ENCODE measurements at places on chromosomes 6 and 20. TPM values are rescaled to one million over a fixed set of nuclear protein-coding genes. Genes with fewer than 3 reads are reported as not detected.

- H3K27ac ChIP-seq: no peak overlapping the region
- no peaks in the 10 kb centered on the region for H3K4me1 ChIP-seq
- no peaks in the 10 kb centered on the region for H3K27me3 ChIP-seq
Measured at GRCh38 chr20:62400021-62400420, 7.1 kb downstream of the CABLES2 start.

DNA sequence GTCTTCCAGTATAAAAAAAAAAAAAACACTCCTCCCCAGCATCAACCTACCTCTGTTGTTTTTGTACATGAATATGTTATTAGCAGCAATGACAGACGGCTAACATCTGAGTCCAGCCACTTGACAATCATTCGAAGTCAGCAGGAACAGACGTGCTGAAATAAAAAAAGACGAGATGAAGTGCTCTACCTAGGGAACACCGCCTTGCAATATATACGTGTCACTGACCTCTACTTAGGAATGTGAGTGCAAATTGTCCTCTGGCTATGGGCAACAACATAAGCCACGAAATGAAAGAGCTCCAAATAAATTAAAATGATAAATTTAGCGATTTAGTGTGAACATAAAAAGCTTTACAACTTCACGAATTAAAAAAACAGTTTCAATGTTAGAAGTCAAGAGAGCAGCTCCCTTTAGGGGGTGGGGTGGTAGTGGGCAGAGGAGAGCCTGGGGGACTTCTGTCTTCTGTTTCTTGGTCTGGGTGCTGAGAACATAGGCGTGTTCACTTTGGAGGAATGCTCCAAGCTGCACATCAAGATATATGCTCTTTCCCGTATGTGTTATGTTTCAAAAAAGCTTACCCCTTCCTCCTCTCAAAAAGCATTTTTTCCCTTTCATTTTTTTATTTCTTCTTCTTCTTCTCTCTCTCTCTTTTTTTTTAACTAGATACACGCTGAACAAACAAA lies 23.3 kb downstream of the EDN1 start:
- no peak overlapping the region for H3K4me3 ChIP-seq
- no peaks in the 10 kb centered on the region for H3K36me3 ChIP-seq
- no peaks in the 10 kb centered on the region for H3K27me3 ChIP-seq
- H3K27ac ChIP-seq: no peak overlapping the region

- DNase-seq: no peak
- no peak overlapping the region for H3K4me3 ChIP-seq
- peaks cover 6% of the 10 kb centered on the region for H3K27me3 ChIP-seq
- H3K27ac ChIP-seq: no peak overlapping the region
Measured at GRCh38 chr20:5900908-5901307, 49.4 kb downstream of the TRMT6 start.

DNA sequence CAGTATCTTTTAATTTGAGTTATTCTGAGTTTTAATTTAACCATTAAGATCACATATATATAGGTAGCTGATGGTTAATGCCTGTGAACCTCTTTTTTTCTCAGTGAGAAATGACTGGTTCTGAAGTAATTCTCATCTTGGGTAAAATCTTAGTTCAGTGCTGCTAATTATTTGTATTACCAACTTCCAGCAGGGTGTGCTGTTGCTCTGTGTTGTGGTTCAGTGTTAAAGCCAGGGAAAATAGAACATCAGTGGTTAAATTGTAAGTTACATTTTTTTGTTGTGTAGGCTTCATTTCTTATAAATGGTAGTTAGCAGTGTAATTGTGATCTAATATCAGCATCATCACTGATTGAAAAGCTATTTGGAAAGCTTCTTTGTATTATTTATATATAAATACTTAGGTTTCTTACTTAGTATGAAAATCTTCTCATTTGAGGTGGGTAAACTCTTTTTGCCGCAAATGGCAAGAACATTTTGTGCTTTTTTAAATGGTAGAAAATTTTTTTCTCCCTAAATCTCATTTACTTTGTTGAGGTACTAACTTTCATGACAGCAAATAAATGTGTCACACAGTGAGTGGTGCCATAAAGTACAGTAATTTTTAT lies 43.7 kb downstream of the CDC5L start:
- no peaks in the 10 kb centered on the region for H3K27me3 ChIP-seq
- DNase-seq: peak; percentile 55
- H3K4me3 ChIP-seq: no peak overlapping the region
- H3K36me3 ChIP-seq: no peaks in the 10 kb centered on the region
- no peak overlapping the region for H3K27ac ChIP-seq

ADGRF5 gene
- 0.26 TPM for total RNA-seq

DNA sequence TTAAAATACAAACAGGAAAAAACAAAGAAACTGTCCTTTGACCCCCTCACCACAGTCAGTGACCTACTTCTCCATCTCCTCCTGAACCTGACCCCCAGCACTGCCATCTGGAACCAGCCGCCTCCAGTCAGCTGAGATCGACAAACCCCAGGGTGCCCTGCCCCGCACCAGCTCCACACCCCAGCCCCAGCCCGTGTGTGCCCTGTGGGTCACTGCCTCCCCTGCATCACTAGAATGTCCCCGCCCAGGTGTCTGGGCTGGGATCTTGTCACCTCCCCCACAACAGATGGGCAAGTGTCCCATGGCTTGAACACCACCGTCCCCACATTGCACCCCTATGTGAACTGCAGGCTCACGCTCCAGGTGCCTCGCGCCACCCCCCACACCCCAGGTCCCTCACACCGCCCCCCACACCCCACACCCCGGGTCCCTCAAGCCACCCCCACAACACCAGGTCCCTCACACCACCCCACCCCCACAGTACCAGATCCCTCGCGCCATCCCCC lies 13.3 kb downstream of the TAF4 start:
- H3K27me3 ChIP-seq: no peaks in the 10 kb centered on the region
- no peak overlapping the region for H3K27ac ChIP-seq

DNA sequence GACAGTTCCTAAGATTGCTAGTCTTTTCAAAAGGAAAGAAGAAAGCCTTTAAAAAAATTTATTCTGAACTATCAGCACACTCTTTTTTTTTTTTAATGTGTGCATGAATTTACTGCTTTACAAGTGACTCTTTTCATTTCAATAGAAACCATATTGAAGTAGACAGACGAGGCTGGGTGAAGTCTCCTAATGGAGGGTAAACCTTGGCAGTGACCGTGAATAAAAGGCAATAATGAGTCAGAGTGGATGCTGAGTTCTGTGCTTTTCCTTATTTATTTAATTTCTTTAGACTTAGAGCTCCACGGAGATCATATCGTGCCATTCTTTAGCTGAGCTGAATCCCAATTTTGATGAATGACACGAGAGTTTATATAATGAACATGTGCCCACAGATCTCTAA lies 196.9 kb downstream of the PRL start:
- no peaks in the 10 kb centered on the region for H3K27me3 ChIP-seq
- H3K36me3 ChIP-seq: no peaks in the 10 kb centered on the region
- no peak overlapping the region for H3K27ac ChIP-seq
- H3K4me3 ChIP-seq: no peak overlapping the region
- DNase-seq: peak; percentile 53

TMEM217 gene
- total RNA-seq: 4.0 TPM

GRCh38 chr6:34025861-34026260 lies 120.0 kb downstream of the GRM4 start:
- H3K4me1 ChIP-seq: no peaks in the 10 kb centered on the region
- no peak for DNase-seq

DNA sequence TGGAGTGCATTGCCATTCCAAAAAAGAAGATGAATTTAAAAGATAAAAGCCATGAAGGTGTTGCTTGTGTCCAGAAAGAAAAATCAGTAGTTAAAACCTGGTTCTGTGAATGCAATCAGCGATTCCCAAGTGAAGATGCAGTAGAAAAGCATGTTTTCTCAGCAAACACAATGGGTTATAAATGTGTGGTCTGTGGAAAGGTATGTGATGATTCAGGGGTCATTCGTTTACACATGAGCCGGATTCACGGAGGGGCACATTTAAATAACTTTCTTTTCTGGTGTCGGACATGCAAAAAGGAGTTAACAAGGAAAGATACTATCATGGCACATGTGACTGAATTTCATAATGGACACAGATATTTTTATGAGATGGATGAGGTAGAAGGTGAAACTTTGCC lies 24.7 kb upstream of the BAG2 start:
- no peaks in the 10 kb centered on the region for H3K4me1 ChIP-seq
- H3K27me3 ChIP-seq: no peaks in the 10 kb centered on the region
- DNase-seq: no peak
- no peak overlapping the region for H3K27ac ChIP-seq
- no peak overlapping the region for H3K4me3 ChIP-seq

KIFC1 gene
- total RNA-seq: 5.3 TPM

ME1 gene
- 22.1 TPM for total RNA-seq

- no peaks in the 10 kb centered on the region for H3K4me1 ChIP-seq
- H3K27ac ChIP-seq: no peak overlapping the region
- H3K36me3 ChIP-seq: no peaks in the 10 kb centered on the region
Measured at GRCh38 chr20:50240092-50240491, 49.5 kb downstream of the CEBPB start.

GPR6 gene
- total RNA-seq: not detected

TFB1M gene
- 28.9 TPM for total RNA-seq

PSMB8 gene
- total RNA-seq: 77.3 TPM

GLP1R gene
- total RNA-seq: not detected

MYLK2 gene
- not detected for total RNA-seq

DNA sequence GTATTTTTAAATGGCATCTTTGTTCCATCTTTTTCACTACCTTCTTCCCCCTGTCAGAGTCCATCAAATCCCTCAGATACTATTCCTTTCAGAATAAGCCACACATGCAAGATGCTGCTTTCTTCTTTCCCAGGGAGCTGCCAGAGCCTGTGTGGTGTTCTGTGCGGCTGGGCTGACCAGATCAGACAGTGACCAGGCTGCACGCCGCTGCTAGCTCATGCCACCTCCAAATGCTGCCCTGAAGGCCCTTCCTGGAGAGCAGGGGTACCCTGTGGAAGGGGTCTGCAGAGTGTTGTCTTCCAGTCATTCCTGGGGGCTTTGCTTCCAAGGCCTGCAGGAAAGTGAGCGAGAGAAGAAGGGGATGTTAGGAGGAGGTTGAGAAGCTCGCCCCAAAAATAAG lies 179.1 kb upstream of the SUPT3H start:
- no peaks in the 10 kb centered on the region for H3K27me3 ChIP-seq
- peaks cover 8% of the 10 kb centered on the region for H3K4me1 ChIP-seq
- H3K27ac ChIP-seq: peak overlapping the region; percentile 40
- H3K4me3 ChIP-seq: no peak overlapping the region
- DNase-seq: no peak

SLC26A8 gene
- not detected for total RNA-seq
